GM04503 (cell line): ENCODE measurements at places on chromosomes 11 and 22.
A peak's percentile ranks its signal among the peaks of the same experiment; 100 is the strongest.

DNA sequence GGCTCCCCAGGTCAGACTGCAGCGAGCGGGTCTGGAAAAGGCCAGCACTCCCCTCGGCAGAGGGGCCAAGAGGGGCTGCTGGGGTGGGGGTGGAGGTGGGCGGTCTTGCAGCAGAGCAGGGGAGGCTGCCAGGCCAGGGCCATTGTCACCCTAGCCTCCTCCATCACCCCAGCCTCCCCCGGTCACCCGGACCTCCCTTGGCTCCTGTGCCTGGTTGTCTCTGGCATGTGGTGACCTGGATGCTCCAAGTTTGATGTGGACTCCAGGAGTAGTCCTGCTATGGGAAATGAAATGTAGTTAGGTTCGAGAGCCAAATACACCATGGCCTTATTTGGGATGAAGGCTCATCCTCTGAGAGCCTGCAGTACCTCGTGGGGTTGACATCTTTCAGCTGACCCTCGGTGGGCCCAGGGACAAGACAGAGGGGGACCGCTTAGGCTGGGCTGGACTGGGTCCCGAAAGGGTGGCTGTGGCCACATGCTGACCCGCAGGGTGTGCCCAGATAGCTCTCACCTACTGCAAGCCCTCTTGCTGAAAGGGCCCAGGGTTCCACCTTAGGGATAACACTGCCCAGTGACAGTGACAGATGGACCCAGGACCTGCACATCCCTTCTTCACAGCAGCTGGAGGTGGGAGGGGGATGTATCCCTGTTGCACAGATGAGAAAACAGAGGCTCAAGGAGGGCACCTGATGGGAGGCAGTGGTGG, 24.1 kb downstream of the MRGPRD start:
- DNase-seq = no peak

DNA sequence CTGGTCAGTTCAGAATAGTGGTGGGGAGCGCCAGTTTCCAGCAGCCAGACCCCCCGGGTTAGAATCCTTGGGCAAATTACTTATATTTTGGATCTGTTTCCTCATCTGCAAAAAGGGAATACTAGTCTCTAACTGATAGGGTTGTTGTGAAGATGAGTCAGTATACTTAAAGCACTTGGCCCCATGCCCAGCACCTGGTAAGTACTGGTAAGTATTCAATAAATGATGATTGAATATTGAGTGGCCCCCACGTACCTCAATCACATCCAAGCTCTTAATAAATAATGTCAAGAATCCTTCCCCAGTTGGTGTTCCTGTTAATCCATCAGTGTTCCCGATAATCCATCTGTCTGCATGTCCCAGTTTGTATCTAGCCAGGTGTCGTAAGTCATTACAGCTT, 12.1 kb downstream of the ACP2 start:
- no peak for DNase-seq

DNA sequence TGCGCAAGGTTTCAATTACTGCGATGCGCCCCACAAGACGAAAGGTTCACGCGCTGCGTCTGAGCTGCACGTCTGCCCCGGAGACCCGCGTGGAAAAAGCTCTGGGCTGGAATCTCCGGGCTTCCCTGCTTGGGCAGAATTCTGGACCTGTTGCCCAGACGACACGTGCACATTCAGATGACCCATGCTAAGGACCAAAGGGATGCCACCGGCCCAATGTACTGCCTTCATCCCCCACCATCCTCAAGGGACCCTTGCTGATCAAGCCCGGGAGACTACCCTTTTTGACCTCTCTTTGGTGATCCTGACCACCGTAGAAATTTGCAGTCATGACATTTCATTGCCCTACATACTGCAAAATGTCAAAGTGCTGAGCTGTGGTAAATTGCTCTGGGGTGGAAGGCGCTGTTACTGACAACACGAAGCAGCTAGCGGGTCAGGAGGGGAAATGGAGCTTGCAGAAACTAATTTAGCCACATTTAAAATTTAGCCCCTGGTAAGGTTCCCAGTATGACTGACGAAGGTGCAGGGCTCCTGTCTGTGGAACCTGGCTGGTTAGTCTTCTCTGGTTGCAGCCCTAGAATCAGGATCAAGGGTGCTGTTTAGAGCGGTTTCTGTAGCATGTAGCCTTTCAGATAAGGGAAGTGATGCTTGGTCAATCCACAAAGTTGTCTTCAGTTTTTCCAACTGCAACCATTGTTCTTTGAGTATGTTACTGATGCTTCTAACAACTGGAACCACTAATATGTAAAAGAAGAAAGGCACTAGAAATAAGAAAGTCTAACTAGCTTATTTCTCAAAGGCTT, 81.9 kb downstream of the PRR5L start:
- DNase-seq = no peak

GRCh38 chr11:44398266-44399030, 88.5 kb upstream of the ALX4 start:
- no peak for DNase-seq

GRCh38 chr11:113001709-113002108, 40.5 kb downstream of the NCAM1 start:
- DNase-seq = no peak

- DNase-seq = no peak
Observed at GRCh38 chr22:27747396-27748221, 53.9 kb downstream of the MN1 start.

DNA sequence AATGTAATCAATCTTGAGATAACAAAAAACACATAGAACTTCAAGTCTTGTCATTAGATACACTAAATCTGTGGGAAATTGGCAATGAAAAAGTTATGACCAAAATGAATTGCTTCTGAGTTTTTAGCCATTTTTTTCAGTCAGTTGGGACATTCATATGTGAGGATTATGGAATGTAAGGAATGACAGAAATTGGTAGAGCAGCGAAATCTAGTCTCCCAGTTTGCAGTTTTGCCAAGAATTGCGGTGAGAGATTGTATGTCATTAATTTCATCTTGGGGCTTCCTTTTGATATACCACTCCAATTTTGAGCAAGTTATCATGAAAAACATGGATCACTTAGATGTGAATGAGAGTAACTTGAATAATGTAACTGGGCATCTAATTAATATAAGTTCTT, 49.9 kb downstream of the SIK2 start:
- DNase-seq = no peak

DNA sequence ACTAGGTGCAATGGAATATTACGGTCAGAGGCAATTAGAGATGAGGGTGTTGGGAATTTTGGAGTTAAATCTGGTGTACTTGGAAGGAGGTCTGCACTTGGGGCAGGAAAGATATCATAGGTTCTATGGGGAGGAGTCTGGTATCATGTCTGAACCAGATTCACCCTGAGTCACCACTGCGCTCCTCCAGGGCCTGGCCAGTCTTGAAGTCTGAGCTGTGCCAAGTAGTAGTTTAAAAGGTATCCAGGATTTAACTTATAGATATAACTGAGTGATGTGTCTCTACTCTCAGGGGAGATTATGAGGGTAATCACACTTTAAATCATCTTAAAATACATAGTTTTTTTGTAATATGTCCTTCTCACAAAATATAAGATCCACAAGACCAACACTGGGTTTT, 6.6 kb downstream of the CNGA4 start:
- no peak for DNase-seq

DNA sequence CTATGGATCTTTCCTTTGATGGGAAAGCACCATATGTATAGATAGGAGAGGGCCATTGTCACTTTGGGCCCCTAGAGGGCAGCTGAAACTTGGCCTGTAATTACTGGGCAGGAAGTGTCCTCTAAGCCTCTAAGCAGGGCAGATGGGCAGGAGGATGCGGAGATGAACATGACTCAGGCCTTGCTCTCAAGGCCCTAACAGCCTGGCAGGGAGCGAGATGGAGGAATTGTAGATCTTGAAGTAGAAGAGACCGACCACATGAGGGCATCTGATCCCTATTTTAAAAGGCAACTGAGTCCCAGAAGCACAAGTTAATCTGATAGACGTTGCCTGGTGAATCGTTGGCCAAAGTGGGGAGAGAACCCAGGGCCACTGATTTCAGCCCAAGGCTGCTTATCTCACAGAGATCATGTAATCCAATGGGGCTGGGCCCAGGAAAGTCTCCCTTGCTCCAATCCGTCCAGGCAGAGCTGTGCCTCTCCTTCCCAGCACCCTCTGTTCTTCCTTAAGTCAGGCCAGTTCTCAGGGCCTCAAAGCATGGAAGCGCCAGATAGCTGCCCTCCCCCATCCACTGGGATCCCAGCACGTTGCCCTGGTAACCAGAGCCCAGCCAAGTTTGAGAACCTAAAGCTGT, 2.5 kb upstream of the SEPTIN3 start:
- peak; percentile 82 for DNase-seq

GRCh38 chr22:40593460-40594273, 42.9 kb downstream of the MRTFA start:
- DNase-seq = no peak

GRCh38 chr11:131099013-131099412, 182.7 kb upstream of the SNX19 start:
- peak; percentile 39 for DNase-seq

DNA sequence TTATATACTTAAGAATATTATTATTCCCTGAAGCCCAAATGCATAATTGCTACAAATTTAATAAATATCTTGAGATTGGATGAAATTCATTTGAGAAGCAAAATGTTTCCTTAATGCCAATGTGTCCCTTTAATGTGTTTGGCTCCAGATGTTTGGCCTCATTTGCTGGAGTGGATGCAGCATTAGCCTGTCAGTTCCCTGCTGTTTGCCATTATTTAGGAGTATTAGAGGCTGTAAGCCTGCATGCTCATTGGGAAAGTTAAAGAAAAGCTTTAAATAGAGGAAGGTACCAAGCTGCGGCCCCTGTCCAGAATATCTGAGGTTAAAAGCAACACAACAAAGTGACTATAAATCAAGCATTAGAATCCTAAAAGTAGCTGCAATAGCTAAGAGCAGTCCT, 54.8 kb upstream of the PITPNB start:
- no peak for DNase-seq

- no peak for DNase-seq
Observed at GRCh38 chr11:96207459-96208449, 135.2 kb downstream of the MAML2 start.

DNA sequence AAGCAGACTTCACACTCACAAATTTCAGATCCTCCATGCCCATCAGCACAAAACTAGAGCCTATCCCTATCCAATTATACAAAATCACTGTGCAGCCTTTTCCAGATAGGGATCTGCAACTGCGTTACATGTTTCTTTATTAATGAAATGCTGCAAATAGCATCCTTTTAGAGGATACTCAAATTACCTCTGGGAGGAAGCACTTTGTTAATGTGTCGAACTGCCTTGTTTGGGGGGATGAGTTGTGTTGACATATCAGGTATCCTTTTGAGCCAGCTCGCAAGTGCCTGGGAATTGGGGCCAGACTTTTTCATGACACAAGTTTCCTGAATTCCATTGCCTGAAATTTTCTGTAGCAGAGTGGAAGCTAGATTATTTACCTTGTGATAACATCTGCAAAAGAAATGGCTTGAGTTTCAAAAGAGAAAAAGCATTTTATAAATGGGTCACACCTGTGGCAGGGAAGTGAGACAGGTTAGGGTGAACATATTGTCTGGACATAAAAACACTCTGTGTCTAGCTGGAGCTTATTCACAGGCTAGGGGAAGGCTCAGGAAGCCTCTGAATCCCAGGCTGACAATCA, 299.1 kb upstream of the MTNR1B start:
- DNase-seq = no peak

GRCh38 chr22:46224898-46225290, 25.2 kb downstream of the CDPF1 start:
- no peak for DNase-seq

DNA sequence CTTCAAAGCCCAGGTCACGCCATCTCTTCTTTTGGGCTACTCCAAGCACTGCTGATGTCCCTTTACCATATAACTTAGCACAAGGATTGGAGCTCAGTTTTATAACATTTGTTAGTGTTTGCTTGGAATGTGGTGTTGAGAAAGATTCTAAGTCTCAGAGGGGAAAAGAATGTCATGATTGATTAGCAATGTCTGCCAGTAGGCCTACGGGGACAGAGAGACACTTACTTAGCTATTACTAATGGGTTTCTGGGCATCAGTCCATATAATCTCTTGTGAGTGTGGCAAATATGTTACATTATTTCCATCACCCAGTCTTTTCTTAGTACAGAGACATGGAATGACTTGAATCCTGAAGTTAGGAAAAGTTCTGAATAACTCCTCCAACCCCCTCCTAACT, 75.4 kb upstream of the FSHB start:
- no peak for DNase-seq

GRCh38 chr11:2565447-2566222, 120.8 kb downstream of the KCNQ1 start:
- no peak for DNase-seq
